AG09319 (cell line): ENCODE measurements at places on chromosomes 1 and 21.

GRCh38 chr1:201594575-201595245, 55.8 kb downstream of the NAV1 start:
- DNase-seq: no peak

DNA sequence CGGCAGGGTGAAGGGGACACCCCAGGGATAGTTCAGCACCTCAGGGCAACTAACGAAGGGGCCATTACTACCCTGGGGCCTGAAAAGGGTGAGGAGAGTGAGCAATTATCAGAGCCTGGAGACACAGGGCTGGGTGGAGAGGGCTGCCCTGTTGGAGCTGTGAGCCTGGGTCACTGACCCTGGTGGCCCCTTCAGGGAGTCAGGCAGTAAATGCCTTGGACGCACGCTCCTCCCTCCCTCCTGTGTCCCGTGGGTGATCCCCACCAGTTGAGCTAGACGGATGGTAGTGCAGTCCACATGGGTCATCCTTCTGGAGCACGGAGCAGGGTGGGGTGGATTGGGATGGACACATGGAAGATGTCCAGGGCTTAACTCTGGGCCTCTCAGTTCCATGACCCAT, 305.3 kb downstream of the PTPRU start:
- no peak for DNase-seq

GRCh38 chr1:231694465-231695077, 68.0 kb downstream of the DISC1 start:
- DNase-seq: no peak

DNA sequence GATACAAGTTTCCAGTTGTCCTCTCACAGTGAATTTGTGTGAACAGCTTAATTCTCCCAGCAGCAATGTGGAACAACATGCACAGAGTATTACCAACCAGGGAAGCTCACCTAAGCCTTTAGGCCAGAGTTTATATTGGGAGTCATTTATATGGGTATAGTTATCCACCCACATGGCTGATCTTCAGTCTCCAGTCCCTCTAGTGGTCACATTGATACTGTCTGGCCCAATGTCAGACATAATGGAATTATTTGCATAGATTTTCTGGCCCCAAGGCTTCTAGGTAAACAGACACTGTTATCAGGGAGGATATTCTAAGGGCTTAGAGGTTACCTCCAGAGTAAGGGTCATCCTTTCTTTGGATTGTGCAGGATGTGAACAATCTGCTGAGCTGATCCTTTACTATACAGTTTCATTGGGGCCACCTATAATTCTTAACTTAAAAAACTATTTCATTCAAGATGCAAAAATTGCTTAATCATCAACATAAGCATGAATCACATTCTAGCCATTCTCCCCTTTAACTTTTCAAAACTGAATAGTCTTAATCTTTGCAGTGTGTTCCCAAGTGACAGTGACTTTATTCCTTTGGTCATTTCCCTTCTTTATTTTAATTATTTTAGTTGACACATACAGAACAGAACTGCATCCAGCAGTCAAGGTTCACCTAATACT, 210.9 kb downstream of the LTN1 start:
- DNase-seq: no peak

- no peak for DNase-seq
Observed at GRCh38 chr1:8661185-8662110, 156.0 kb downstream of the RERE start.

DNA sequence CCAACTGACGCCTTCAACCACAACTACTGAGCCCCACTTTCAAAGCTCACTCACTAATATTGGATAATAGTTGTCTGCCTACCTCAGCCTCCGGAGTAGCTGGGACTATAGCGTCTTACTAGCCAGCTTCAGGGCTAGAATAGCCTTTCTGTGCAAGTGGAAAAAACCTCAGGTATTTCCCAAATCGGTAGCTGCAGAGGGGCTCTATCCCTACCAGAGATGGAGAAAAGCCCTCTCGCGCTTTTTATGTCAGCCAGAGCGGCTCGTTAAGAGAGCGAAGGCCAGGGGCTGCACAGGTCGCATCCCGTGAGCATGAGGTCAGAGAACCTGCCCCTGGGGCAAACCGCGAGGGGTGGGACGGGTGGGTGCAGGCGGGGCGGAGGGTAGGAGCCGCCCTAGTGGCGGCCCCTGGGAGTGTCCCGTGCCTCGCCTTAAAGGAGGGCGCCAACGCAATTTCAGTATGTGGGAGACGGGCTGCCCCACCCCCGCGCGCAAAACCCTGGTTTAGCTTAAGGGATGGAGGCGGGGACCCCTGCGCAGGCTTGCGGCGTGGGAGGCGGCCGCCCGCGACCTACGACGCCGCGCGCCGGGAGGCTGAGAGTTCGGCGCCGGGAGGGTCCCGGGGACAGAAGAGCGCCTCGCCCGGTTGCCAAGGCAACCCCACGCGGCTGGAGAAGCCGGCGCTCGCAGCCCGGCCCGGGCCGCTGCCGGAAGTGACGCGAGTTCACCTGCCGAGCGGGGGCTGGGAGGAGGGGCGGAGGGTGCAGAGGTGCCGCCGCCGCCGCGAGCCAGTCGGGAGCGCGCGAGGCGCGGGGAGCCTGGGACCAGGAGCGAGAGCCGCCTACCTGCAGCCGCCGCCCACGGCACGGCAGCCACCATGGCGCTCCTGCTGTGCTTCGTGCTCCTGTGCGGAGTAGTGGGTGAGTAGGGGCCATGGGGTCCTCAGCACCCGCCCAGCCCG, at the start of gene CXADR:
TSS of gene CXADR (plus strand) at position 791 of the 961 bp plus-strand sequence. CDS start at position 878, 87 bp downstream.
- no peak for DNase-seq

DNA sequence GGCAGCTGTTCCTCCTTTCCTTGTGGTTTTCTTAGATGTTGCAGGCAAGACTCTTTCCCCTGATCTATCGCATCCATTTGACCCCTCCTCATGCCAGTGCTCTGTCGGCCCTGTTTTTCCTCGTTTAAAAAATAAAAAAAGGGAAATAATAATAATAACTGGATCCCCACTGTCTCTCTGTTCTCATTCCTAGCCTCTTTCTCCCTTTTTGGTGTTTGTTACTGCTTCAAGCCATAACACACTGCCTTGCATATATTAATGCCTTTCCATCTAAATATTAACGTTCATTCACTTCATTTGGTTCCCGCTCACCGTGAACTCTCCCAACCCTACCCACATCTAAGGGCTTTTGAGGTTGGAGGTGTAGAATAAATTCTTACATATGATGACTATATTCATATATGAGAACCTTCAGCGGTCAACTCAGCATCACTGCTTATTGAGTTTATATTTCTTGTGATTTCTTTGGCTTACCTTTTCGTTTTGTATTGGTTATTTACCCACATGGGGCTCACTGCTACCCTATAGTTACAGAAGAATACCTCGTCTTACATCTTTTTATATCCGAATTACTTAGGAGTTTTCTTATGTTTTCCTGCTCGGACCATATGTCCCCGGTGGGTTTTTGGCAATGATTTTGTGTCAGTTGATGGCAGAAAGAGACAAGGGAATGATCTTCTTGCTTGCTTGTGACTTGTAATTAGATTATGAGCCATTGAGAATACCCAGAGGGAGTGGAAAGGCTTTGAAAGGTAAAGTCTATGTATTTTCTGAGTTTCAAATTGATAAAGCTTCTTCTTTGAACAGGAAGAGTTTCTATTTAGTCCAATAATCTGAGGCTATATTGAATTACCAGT, 805 bp downstream of the ATG4C start:
- no peak for DNase-seq

- peak; percentile 34 for DNase-seq
Observed at GRCh38 chr1:228669242-228669585, 66.1 kb upstream of the RHOU start.

GRCh38 chr21:42396799-42397745, 1.2 kb upstream of the TMPRSS3 start:
- no peak for DNase-seq

DNA sequence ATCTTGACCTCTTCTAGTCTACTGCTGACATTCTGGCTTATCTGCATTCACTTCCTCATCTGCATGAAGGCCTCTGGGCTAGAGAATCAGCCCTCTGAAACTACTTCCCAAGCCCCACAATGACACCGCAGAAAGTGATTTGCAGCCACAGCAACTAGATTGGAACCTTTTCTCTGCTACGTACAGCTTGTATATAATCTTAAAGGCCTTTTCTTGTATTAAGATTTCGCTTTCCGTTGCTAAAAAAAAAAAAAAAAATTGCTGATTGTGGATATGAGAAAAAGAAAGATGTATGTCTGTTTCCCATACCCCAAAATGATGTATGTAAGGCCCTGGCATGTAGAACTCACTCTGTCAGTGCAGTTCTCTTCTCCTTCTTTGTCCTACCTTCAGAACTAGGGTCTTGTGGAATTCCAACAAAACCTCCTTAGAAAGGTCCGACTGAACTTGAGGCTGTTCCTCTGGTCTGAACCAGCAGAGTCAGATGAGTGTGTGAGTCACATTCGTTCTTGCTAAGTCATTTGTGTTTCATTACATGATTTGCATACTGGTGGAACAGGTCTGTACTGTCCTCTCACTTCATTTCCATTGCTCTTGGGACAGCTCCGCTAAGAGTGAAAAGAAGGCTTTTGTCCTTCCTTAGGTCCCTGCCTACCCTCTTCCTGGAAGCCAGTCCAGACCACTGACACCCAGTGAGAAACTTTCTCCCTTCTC, 62.7 kb downstream of the PLPP3 start:
- no peak for DNase-seq

DNA sequence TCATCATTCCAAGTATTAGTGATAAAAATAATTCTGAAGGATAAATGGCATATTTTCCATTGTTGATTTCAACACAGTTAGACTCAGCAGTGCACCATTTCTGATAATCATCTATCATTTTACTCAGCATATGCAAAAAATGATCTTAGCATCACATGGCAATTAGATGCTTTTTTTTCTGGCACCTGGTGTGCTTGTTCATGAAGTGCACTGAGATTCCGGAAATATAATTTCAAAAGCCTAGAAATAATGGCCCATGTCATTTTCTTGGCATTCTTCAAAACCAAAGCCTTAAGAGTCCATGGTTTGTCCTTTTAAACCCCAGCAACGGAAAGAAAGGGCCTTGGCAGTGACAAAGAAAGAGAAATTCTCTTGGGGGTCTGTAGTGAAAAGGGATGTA, 278.8 kb downstream of the KIF26B start:
- DNase-seq: no peak

- no peak for DNase-seq
Observed at GRCh38 chr1:47765742-47766485, 231.3 kb downstream of the TRABD2B start.

GRCh38 chr1:240091614-240092300, at the start of gene FMN2:
TSS of gene FMN2 (plus strand) at chr1:240091883. CDS start at chr1:240092110, 227 bp downstream.
- DNase-seq: peak; percentile 19

DNA sequence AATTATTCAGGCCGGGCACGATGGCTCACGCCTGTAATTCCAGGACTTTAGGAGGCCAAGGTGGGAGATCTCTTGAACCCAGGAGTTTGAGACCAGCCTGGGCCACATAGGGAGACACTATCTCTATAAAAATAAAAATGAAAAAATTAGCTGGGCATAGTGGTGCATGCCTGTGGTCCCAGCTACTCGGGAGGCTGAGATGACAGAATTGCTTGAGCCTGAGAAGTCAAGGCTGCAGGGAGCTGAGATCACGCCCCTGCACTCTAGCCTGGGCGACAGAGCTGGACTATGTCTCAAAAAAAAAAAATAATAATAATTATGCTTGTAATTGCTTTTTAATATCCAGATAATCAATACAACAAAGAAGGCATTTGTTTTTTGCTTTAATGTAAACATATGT, 91.3 kb downstream of the RIPK4 start:
- DNase-seq: no peak

- no peak for DNase-seq
Observed at GRCh38 chr1:184340984-184341383, 45.8 kb upstream of the C1orf21 start.

GRCh38 chr1:18653916-18654315, 23.3 kb downstream of the PAX7 start:
- DNase-seq: no peak

DNA sequence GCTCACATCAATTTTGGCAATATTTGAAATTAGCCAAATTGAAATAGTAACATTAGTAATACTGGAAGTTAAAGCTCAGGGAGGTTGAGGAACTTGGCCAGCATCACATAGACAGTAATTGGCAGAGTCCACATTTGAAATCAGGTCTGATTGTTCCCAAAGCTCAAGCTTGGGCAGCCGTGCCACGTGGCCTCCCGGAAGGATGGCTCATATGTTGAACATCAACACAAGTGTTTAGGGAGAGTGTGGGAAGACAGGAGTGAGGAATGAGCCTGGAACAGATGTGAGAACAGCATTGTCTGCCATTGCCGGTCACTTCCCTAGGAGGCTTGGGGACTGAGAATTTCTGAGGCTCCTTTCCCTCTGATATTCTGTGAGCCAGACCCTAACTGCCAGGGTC, 40.2 kb upstream of the RBM15 start:
- no peak for DNase-seq

- no peak for DNase-seq
Observed at GRCh38 chr1:156510709-156511108, 10.1 kb upstream of the MEF2D start.

DNA sequence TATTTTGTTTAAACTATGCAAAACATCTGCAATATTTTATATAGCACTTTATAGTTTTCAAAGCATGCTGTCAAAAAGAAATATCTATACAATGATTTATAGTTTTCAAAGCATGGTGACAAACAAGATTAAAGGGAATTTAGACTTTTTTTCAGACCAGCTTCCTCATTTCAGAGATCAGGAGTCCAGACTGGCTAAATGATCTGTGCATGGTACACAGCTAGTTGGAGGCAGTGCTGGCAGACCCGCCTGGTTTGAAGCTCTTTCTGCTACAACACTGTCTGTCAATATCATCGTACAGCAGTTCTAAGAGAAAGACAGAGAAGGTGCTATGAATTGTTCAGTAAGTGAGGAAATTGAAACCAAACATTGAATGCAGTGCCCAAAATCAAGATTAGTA, 479.0 kb downstream of the PTBP2 start:
- no peak for DNase-seq

- DNase-seq: no peak
Observed at GRCh38 chr1:5720045-5720444, 272.2 kb downstream of the NPHP4 start.

GRCh38 chr1:44714944-44715571, 15.9 kb downstream of the RNU5D-1 start:
- DNase-seq: peak; percentile 42

DNA sequence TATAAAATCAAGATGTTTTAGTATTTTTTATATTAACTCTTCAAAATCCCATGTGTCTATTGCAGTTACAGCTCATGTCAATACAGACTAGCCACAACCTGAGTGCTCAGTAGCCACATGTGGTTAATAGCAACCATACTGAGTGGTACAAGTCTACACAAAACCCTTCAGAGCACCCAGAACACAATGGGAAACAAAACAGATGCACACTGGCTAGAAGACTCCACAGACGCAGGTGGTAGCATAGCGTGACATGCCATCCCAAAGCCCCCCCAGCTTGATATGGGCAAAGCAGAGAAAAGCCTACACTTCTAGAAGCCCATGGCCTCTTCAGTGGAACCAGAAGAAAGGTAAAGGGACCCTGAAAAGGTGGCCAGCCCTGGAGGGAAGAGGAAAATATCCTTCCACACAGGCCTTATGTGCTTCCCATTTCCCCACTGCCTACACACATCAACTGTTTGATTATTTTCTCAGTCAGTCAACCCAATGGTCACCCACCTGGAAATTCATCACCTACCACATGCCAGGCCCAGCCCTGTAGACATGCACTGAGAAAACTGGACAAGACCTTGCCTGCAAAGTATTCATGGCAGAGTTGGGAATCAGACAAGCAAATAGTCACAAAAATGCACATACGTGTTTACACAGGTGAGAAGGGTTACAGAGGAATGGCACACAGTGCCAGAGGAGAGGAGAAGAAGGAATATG, 175.0 kb downstream of the VAV3 start:
- no peak for DNase-seq
